Activated CD4-positive, alpha-beta T cell treated with anti-CD3 and anti-CD28 coated beads, Interleukin-2, Interleukin-6, amounts not matched to agents 100 ng/mL and 50 ng/mL, durations not matched to agents 16 hours and 8 hours (primary cell): ENCODE measurements at places on chromosomes 2 and 18.

GRCh38 chr2:172046080-172046678 lies 39.1 kb upstream of the DLX1 start:
- DNase-seq: no peak

GRCh38 chr2:103364177-103364576 lies 602.3 kb downstream of the TMEM182 start:
- DNase-seq: no peak

- peak; percentile 50 for DNase-seq
Measured at GRCh38 chr2:104938231-104938941, 84.5 kb downstream of the POU3F3 start.

GRCh38 chr18:45015788-45016128 lies 335.1 kb downstream of the SETBP1 start:
- DNase-seq: no peak

GRCh38 chr2:20666304-20667150 lies at the start of gene GDF7:
Gene GDF7, plus strand, starts transcription at chr2:20667144. Its CDS starts 96 bp downstream, at chr2:20667240.
- DNase-seq: no peak

GRCh38 chr2:194104687-194105086 lies 1552.3 kb upstream of the SLC39A10 start:
- DNase-seq: no peak

- no peak for DNase-seq
Measured at GRCh38 chr18:46419391-46420141, 237.5 kb downstream of the LOXHD1 start.

DNA sequence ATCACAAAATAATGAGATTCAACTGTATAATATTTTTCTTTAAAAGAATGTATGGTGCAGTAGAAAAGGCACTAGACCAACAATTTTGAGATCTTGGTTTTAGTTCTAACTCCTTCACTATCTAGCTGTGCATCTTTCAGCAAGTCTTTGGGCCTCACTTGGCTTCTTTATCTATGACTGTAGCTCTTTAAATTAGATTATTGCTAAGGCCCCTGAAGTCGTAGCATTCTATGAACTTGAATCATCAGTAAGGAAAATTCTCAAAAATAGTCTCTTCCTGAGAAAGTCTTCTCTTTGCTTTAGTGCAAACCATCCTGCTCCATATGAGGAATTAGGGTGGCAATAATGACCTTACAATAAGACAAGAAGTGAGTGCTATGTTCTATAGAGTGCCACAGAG lies 140.4 kb downstream of the FTCDNL1 start:
- DNase-seq: no peak

DNA sequence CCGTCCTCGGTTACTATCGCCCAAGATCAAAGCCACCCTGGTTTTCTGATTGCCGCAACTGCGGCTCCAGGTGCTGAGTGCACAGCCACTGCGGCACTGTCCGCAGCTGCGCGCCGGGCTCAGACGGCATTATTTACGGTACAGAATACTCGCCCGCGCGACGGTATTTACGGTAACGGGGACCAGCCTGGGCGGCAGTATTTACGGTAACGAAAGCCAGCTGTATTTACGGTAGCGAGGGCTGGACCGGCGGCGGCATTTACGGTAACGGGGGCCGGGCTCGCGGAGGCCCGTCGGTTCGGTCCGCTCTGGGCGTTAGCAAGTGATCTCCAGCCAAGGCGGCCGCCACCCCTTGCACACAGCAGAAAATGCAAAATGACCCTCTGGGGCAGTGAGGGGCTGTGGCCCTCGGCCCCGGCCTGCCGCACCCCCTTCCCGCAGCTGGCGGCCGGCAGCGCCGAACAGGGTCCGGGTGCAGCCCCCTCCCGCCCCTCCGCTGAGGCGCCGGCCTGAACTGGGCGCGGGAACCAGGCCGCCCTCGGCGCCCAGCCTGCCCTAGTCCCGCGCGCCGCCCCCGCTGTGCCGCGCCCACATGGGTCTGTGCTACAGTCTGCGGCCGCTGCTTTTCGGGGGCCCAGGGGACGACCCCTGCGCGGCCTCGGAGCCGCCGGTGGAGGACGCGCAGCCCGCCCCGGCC lies at the start of gene GNAL:
GNAL (plus strand) TSS at position 293 of the 697 bp plus-strand sequence; CDS start at position 593, 300 bp downstream.
- peak; percentile 73 for DNase-seq

DNA sequence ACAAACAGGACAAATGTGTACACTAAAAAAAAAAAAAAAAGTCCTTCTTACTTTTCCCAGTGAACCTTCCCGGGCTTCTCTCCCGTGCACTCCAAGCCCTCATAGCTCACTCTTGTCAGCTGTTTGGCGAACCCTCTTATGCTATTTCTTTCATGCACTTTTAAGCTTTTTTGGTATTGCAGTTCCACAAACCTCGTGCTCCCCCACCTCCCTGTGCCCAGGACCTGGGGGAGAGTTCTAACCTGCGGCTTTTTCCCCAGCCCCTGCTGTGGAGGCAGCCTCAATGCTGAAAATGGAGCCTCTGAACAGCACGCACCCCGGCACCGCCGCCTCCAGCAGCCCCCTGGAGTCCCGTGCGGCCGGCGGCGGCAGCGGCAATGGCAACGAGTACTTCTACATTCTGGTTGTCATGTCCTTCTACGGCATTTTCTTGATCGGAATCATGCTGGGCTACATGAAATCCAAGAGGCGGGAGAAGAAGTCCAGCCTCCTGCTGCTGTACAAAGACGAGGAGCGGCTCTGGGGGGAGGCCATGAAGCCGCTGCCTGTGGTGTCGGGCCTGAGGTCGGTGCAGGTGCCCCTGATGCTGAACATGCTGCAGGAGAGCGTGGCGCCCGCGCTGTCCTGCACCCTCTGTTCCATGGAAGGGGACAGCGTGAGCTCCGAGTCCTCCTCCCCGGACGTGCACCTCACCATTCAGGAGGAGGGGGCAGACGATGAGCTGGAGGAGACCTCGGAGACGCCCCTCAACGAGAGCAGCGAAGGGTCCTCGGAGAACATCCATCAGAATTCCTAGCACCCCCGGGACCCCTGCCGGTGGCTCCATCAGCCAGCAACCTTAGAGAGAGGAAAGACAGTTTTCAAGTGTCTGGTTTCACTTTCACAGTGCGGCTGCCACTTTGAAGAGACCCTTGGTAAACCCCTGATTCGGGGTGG lies 826 bp downstream of the KCNE4 start:
- no peak for DNase-seq

DNA sequence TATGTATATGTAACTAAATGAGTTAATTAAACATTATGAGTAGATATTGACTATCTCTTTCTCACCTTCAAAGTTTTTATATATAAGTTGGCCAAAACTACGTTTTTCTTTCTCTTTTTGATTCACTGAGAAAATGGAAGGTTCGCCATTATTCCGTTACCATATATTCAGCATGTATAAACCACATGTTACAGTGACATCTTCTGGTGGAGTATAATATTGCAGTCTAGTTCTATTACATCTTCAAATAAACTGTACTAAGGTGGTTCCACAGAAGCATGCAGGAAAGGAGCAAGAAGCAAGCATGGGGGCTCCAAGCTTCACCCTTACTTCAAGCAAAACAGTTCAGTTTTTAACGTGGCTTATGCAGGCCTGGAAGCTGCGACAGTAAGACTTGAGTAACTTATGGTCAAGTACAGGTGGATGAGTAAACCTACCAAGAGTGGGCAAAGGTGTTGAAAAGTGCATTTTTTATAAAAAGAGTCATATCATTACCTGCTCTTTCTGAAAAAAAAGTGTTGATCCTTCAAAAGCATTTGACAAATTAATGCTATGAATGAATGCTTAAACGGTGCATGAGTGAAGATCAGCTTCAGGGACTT lies 129.8 kb upstream of the RAB6C start:
- DNase-seq: peak; percentile 72

- no peak for DNase-seq
Measured at GRCh38 chr2:164000176-164000575, 264.4 kb upstream of the FIGN start.

DNA sequence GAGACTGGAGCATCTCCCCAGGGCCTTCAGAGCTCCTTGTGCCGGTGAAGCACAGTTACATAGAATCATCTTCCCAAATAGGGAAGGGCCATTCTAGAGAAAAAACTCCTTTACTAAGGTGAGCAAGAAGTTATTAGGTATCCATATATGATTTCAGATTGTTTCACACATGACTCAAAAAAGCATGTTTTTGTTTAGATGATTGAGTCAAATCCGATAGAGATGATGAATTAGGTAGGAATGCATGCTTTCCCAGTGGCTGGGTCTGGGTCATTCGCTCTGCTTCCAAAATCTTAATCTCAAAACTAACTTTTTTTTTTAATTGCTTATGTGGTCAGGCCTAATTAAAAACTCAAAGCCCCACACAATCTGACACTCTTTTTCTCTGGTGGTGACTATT lies 3.8 kb downstream of the NT5C1B start:
- DNase-seq: no peak

DNA sequence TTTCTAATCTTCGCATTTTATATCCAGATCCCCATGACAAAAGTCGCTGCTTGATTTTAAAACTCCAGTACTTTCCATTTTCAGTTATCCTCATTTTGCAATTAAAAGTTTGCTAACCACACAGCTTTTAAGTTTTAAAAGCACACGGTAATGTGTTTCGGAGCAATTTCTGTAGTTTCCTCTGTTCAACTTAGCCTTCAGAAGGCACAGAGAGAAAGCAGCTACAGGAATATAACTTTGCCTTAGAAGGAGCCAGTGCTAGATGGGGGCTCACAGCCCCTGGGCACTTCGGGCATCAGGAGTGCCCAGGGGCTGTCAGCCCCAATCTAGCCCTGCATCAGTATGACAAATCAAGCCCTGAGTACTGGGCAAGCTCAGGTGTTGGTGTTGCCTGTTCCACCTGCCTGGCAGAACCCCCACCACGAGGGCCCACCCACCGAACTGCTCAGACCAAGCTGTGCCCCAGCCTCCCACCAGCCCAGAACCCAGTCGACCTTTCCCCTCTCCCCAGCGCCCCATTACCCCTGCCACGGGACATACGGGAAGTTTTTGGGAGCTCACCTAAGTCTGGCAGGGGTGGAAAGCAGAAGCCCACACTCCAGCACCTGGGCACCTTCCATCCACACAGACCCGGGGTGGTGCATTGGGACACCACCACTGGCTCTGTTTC lies 47.3 kb downstream of the TRABD2A start:
- DNase-seq: no peak

DNA sequence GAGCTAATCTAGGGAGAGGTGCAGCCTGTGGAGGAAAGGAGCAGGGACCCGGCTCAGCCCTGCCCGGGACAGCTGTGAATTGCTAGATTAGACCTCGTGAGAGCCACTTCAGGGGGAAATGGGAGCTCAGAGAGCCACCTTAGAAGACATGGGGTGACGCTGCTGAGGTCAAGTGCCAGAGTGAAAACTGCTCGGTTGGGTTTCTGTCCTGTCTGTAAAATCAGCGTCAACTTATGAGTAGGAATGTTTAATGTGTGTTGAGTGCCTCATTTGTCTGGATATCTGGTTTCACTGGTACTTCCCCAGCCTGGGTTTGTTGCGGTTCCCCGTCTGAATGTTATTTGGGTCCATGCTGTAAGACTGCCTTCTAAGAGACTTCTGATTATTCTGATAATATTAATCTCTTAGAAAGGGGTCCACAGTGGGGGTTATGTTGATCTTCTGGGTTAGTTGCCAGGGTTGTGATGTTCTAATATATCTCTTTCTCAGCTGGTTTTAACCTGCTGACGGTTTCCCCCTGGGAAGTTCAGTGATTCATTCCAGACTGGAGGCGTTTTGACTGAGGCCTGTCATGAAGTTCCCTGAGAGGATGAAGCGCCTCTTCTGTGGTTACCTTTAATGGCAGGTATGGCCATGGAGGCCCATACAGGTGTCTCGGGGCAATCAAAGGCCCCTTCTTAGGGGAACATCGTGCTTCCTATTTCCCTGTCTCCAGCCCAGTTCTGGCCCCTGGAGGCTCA lies 175.9 kb downstream of the SH3RF3 start:
- DNase-seq: no peak

DNA sequence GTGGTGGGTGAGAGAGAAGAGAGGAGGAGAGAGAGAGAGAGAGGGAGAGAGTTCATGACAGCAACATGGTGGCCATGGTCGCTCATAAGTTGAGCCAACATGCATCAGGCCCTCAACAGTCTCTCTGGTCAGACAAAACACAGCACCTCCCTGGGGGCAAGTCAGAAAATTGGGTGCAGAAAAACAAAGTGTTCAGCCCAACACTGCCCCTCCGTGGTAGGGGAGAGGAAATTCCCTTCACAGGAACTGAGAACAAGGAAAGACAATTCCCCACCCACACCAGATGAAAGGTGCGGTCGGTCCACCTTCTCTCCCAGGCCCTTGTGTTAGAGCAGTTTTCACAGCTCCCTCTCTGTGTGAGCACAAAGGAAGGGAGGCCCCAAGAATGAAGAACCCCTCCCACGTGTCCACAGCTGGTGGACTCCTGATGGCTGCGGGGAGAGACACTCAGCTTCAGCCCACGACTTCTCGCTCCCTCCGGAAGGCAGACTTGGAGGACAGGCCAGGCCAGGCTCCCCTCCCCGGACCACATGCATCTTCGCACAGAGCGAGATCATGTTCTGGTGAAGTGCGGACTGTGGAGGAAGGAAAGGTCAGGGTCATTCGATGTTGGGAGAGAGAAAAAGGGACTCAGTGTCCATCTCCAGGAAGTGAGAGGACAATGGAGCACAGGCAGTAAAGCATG lies 181.7 kb downstream of the ANAPC1 start:
- DNase-seq: peak; percentile 81

DNA sequence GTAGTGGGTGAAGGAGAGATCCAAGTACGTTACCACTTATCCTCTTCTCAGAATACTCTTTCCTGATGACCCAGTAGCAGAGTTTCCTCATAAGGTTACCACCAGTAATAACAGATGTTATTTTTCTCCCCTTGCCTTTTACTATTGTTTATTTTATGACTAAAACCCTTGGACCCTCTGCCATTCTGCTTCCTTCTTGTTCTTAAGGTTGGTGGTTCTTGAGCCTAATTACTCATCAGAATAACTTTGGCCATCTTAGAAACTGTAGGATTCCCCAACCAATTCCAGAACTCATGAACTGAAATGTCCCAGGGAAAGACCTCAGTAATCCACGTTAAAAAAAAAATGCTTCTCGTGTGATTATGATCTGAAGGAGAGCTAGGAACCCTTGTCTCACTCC lies 64.9 kb downstream of the CHST9 start:
- no peak for DNase-seq

GRCh38 chr2:73728043-73728442 lies 9.1 kb downstream of the TPRKB start:
- no peak for DNase-seq

GRCh38 chr2:234710587-234710986 lies 213.7 kb upstream of the ARL4C start:
- DNase-seq: no peak

GRCh38 chr18:8757396-8757997 lies 52.1 kb downstream of the MTCL1 start:
- DNase-seq: no peak

GRCh38 chr18:49376046-49376445 lies 84.4 kb downstream of the DYM start:
- DNase-seq: no peak

- DNase-seq: no peak
Measured at GRCh38 chr2:64857581-64858471, 131.4 kb upstream of the SLC1A4 start.
